ENCODE measurements at places on chromosomes 2 and 18.

DNA sequence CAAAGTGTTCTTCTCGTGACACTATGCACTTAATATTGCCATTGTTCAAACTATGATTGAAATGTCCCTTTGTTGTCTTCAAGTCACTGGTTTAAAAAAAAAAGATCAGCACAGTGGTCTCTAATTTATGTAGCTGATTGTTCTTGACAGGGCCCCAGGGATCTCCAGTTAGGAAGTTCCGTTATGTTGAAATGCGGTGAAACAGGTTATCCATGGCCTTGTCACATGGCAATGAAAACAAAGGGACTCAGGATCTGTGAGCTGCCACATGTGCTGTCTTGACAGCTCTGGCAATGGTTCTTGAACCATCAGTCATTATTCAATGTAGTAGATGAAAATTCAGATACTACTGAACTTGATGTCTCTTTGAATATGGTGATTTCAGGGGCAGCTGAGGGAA, 147.4 kb downstream of the SETBP1 start:
- H3K4me3 ChIP-seq, result no peak overlapping the region
- H3K36me3 ChIP-seq, result no peaks in the 10 kb centered on the region
- H3K27me3 ChIP-seq, result no peaks in the 10 kb centered on the region
- no peak overlapping the region for H3K27ac ChIP-seq

GRCh38 chr2:120845277-120845676, 109.6 kb downstream of the GLI2 start:
- no peak overlapping the region for H3K4me3 ChIP-seq
- no peaks in the 10 kb centered on the region for H3K36me3 ChIP-seq
- H3K4me1 ChIP-seq, result no peaks in the 10 kb centered on the region
- H3K27me3 ChIP-seq, result no peaks in the 10 kb centered on the region
- no peak for DNase-seq
- no peak overlapping the region for H3K27ac ChIP-seq

DNA sequence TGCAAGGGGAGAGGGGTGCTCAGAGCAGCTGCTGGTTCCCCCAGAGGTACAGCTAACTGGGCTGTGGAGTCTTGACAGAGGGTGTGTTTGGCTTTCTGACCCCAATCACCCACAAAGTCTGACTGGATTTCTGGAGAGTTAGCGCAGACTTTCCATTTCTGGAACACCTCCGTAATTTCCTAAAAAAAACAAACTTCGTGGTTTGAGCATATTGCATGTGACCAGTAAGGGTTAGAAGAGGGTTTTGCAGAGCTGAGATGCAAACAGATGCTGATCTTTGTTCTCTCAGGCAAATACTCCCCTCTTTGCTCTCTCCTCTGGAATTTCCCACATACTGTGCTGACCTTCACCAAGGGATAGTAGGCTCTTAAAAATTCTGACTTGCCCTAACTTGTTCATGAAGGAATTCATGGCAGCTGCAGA, 44.5 kb upstream of the TMEM247 start:
- DNase-seq, result peak; percentile 37
- H3K4me1 ChIP-seq, result no peaks in the 10 kb centered on the region
- H3K27ac ChIP-seq, result no peak overlapping the region

DNA sequence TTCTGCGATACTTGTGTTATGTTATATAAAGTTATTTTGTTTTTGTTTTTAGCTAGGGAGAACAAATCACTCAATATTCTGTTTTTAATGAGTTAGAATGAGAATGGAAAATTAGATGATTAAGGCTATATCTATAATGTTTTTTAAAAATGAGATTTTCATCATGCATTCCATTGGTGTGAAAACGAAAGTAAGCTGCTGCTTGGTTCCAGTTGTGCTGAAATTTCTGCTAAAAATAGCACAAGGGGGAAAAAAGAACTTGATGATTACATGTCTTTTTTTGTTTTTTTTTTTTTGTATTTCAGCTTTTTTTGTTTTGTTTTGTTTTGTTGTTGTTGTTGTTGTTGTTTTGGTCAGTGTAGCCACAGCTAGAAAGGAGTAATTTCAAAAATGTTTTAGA, 242.6 kb upstream of the KCNJ3 start:
- H3K36me3 ChIP-seq, result no peaks in the 10 kb centered on the region
- H3K27me3 ChIP-seq, result no peaks in the 10 kb centered on the region
- no peak overlapping the region for H3K27ac ChIP-seq
- no peak overlapping the region for H3K4me3 ChIP-seq
- DNase-seq, result no peak
- peaks cover 3% of the 10 kb centered on the region for H3K4me1 ChIP-seq

DNA sequence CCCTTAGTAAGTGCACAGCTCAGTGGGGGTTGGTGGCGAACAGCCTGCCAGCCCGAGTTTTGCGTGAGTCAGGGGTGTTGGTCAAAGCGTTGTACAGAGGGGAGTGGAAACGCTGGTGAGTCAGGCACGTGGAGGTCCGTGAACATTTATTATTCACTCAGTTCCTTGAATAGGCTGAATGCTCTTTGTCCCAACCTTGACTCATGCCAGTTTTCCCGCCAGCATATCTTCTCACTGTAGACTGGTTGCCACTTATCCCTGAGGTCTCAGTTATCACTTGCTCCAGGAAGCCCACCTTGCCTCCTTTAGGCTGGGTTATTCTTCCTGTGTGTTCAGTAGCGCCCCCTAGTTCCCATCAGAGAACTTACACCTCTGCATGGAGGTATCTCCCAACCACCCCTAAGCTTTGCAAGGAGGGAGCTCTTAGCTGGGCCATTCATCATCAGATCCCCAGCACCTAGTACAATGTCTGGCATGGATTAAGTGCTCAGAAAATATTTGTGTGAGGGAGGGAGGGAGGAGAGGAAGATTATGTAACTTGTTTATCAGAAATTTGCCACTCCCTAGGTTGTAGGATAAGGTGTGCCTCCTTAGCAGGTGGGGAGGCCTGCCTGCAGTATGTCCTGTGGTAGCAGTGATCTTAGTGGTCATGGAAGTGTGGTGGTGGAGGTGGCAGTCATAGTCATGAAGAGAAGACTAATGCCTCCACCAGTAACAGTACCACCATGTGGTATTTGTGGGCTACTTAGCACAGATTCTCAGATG, 72.1 kb downstream of the CABLES1 start:
- no peaks in the 10 kb centered on the region for H3K4me1 ChIP-seq
- DNase-seq, result peak; percentile 70
- no peaks in the 10 kb centered on the region for H3K27me3 ChIP-seq
- no peaks in the 10 kb centered on the region for H3K36me3 ChIP-seq
- no peak overlapping the region for H3K27ac ChIP-seq
- H3K4me3 ChIP-seq, result no peak overlapping the region

DNA sequence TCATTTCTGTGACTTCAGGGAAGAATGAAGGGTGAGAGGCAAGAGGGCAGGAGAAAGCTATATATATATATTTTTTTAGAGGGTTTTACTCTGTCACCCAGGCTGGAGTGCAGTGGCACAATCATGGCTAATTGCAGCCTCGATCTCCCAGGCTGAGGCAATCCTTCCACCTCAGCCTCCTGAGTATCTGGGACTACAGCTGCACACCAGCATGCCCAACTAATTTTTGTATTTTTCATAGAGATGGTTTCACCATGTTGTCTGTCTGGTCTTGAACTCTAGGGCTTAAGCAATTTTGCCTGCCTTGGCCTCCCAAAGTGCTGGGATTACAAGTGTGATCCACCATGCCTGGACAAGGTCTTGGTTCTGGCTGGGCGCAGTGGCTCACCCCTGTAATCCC, 3.4 kb downstream of the ATIC start:
- DNase-seq, result no peak
- no peak overlapping the region for H3K27ac ChIP-seq
- H3K4me1 ChIP-seq, result peaks cover 6% of the 10 kb centered on the region
- H3K27me3 ChIP-seq, result no peaks in the 10 kb centered on the region
- H3K4me3 ChIP-seq, result no peak overlapping the region

DNA sequence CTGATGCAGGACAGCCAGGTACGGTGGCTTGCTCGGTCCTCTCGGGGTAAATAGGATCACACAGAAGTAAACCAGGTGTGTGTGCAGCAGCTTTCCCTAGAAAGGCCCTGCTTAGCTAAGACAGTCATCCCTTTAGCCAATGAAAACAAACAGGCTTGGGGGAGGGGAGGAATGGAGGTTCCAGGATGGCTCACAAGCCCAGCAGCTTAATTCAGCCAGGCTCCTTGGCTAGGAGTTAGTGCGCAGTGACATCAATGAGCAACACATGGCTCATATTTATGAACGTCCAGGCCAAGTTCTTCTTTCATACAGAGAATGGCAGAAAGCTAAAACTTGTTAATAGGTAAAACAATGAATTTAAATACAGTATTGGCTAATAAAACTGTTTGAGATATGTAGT, 10.2 kb downstream of the IAH1 start:
- no peak overlapping the region for H3K4me3 ChIP-seq
- no peak overlapping the region for H3K27ac ChIP-seq
- H3K36me3 ChIP-seq, result no peaks in the 10 kb centered on the region
- no peaks in the 10 kb centered on the region for H3K27me3 ChIP-seq
- H3K4me1 ChIP-seq, result no peaks in the 10 kb centered on the region

DNA sequence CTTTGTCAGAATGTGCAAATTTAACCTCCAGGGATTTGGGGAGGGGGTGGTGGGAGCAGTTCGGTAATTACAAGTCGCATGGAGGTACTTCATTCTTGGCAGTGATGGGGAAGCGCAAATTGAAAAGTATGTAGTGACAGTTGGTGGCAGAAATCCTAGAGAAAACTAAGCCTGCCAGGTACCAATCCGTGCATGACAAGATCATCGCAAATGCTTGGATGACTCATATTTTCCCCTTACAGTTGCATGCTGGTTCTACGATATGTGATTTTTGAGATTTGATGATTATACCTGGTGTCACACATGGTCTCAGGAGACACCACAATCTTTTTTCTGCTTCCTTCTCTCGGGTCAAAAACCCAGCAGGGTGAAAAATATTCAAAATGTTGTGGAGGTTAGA, 479.7 kb upstream of the ID2 start:
- no peaks in the 10 kb centered on the region for H3K4me1 ChIP-seq
- no peak for DNase-seq
- no peaks in the 10 kb centered on the region for H3K36me3 ChIP-seq
- no peak overlapping the region for H3K27ac ChIP-seq

DNA sequence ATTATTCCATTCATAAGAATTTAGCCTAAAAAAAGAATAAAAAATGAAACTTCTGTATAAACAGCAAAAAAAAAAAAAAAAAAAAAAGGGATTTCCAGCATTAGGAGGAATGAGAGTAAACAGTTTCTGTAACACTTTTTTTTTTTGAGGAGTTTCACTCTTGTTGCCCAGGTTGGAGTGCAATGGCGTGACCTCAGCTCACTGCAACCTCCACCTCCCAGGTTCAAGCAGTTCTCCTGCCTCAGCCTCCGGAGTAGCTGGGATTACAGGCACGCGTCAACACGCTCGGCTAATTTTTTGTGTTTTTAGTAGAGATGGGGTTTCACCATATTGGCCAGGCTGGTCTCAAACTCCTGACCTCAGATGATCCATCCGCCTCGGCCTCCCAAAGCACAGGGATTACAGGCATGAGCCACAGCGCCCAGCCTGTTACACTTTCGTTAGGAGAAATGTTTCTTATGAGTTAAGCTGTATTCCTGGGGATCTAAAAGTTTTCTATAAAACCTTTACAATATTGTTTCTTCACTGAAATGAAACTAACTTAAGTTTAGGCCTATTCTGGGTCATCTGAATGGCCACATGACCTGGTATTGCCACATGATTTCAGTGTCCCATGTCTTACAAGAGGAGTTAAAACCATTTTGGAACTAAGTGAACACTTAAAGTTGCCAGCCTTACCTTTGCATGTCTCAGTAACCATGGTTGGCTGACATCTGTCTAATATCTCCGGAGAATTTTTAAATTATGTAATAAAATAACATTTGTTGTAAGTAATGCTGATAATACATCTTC, 17.5 kb downstream of the SMAD2 start:
- no peak overlapping the region for H3K27ac ChIP-seq
- no peaks in the 10 kb centered on the region for H3K4me1 ChIP-seq
- no peak for DNase-seq
- H3K36me3 ChIP-seq, result no peaks in the 10 kb centered on the region
- no peaks in the 10 kb centered on the region for H3K27me3 ChIP-seq

DNA sequence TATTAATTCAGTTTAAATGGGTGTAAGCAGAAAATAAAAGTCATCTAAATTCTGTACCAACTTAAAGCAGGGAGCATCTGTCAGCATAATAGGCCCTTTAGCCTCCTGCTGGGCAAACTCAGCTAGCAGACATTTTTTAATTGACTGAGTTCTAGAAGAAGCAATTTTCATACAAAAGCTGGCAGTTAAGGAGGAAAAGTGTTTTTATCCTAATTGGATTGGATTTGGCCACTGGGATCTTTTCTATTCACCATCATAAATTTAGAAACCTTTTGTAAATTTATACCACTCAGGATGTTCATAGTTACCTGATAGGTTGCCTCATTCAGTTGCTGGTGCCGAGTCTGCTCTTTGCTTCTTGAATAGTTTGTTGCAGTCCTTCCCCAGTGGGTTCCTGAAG, 262.7 kb upstream of the FSIP2 start:
- no peaks in the 10 kb centered on the region for H3K36me3 ChIP-seq
- peaks cover 4% of the 10 kb centered on the region for H3K4me1 ChIP-seq

- no peak overlapping the region for H3K4me3 ChIP-seq
- no peak overlapping the region for H3K27ac ChIP-seq
- H3K4me1 ChIP-seq, result peaks cover 11% of the 10 kb centered on the region
- no peaks in the 10 kb centered on the region for H3K27me3 ChIP-seq
- H3K36me3 ChIP-seq, result no peaks in the 10 kb centered on the region
These were observed 165.2 kb upstream of the KLF7 start for GRCh38 chr2:207330912-207331311.

DNA sequence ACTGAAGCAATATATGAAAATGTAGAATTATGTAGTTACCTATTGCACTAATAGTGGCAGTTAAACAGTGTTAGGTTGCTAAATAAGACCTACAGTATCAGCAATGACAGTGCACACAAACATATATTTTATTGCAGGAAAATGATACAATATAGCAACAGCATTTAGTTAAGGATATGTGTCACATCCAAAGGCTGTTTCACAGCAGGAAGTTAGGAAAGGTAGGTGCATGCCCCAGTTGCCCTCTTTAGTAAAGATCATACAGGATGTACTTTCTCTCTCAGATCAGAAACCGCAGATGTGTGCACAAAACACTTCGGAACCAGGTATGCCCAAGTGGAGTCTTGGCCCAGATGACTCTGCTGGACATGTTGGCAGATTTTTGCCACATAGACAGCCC, 444.1 kb downstream of the XIRP2 start:
- H3K4me3 ChIP-seq, result no peak overlapping the region
- no peaks in the 10 kb centered on the region for H3K36me3 ChIP-seq
- no peak overlapping the region for H3K27ac ChIP-seq
- peak; percentile 18 for DNase-seq
- H3K27me3 ChIP-seq, result no peaks in the 10 kb centered on the region

All from mesendoderm (in vitro differentiated cells).